Caco-2 (cell line): ENCODE measurements at places on chromosomes 11 and 22. TPM values are rescaled to one million over a fixed set of nuclear protein-coding genes. Genes with fewer than 3 reads are reported as not detected.

DNA sequence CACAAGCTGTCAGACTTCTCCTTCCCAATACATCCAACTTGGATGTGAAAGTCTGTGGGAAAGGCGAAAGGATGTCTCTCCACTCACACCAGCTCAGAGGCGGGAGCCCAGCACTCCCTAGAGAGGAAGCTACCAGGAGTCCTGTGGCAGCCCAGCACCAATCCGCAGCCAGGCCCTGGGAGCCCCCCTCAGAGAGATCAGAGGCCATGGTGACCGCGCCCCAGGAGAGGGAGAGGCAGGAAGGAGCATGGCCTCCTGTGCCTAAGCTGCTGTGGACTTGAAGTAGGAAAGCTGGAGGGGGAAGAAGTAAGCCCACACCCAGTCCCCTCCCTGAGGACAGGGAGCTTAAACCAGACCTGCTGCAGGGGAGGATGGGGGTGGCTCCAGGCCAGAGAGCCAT, 24.4 kb upstream of the IGSF9B start:
- no peak for DNase-seq
- no peaks in the 10 kb centered on the region for H3K4me1 ChIP-seq
- H3K4me3 ChIP-seq = no peak overlapping the region
- no peak overlapping the region for H3K27ac ChIP-seq
- peaks cover 4% of the 10 kb centered on the region for H3K27me3 ChIP-seq

OR52M1 gene
- total RNA-seq = not detected in 2 replicates

- H3K27me3 ChIP-seq = no peaks in the 10 kb centered on the region
- no peaks in the 10 kb centered on the region for H3K36me3 ChIP-seq
- no peak for DNase-seq
These were observed 52.1 kb upstream of the EIF3M start for GRCh38 chr11:32531528-32531927.

- peak overlapping the region; percentile 92 for H3K27ac ChIP-seq
- no peaks in the 10 kb centered on the region for H3K27me3 ChIP-seq
- peaks cover 23% of the 10 kb centered on the region for H3K4me1 ChIP-seq
- DNase-seq = peak; percentile 87
- H3K36me3 ChIP-seq = no peaks in the 10 kb centered on the region; the same call in 1 of the 2 replicates
These were observed 11.0 kb upstream of the PLAAT2 start for GRCh38 chr11:63573881-63574855.

DNA sequence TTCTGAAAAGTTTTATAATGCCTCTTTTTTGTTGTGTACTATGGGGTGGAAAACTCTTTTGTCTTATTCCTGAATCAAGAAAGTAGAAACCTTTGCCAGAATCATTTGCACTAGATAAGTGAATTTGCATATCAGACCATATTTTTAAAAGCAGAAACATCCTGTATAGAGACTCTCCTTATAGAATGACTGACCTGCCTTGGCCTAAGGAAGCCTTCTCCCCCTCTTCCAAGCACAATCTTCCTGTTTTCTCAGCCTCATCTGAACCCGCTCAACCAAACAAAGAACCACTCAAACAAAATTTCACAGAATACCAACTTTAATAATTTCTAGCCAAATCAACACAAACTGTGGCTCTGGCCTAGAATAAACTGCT, 60.3 kb downstream of the SIK3 start:
- peak overlapping the region; percentile 38 for H3K27ac ChIP-seq
- H3K27me3 ChIP-seq = no peaks in the 10 kb centered on the region
- DNase-seq = no peak
- H3K36me3 ChIP-seq = no peaks in the 10 kb centered on the region
- peaks cover 9% of the 10 kb centered on the region; the same call in 1 of the 2 replicates for H3K4me1 ChIP-seq

MIAT gene
- 0.30 and 0.41 TPM in 2 replicates for total RNA-seq

- H3K4me1 ChIP-seq = peaks cover 20% of the 10 kb centered on the region
- H3K36me3 ChIP-seq = no peaks in the 10 kb centered on the region
- no peak overlapping the region for H3K4me3 ChIP-seq
- H3K27me3 ChIP-seq = no peaks in the 10 kb centered on the region
These were observed 24.8 kb upstream of the EHF start for GRCh38 chr11:34595960-34596644.

- no peak overlapping the region for H3K4me3 ChIP-seq
- H3K27me3 ChIP-seq = no peaks in the 10 kb centered on the region
- peak overlapping the region; percentile 54 for H3K27ac ChIP-seq
These were observed 36.0 kb downstream of the ART5 start for GRCh38 chr11:3605771-3606203.

- no peak overlapping the region for H3K4me3 ChIP-seq
- DNase-seq = peak; percentile 77
- peaks cover 10% of the 10 kb centered on the region for H3K4me1 ChIP-seq
- no peak overlapping the region for H3K27ac ChIP-seq
These were observed 5.7 kb upstream of the INTS4 start for GRCh38 chr11:78000193-78000592.

DNA sequence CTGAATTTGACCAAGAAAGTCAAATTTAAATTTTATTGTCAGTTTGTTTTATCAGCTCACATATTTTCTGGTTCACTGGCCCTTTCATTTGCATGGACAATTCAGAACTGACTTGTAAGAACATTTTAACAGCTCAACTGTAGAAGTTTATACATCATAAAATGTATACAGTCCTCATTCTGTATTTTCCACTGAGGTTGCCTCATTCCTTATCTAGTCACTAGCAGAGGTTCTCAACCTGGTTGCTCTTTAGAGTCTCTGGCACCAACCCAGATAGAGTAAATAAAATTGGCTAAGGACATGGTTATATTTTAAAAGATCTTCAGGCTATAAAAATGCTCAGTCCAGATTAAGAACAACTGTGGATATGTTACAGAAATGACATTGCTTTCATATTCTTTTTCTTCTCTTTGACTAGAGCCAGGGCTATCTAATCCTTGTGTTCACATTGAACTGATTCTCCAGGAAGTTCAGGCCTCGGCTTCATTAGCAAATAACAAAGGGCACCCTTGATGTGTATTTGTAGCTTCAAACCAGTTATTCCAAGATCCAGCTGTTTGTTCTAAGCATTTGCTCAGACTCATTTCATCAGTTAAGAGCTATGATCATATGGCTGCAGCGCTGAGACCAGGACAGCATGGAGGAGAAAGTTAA, 782.5 kb downstream of the ETS1 start:
- peak overlapping the region; percentile 87 for H3K27ac ChIP-seq
- peaks cover 41% of the 10 kb centered on the region for H3K4me1 ChIP-seq
- H3K27me3 ChIP-seq = no peaks in the 10 kb centered on the region
- DNase-seq = peak; percentile 79
- no peaks in the 10 kb centered on the region for H3K36me3 ChIP-seq
- H3K4me3 ChIP-seq = no peak overlapping the region

TSGA10IP gene
- total RNA-seq = 0.79 TPM in 1 of 2 replicates, not detected in the other

- H3K27ac ChIP-seq = no peak overlapping the region
- H3K27me3 ChIP-seq = no peaks in the 10 kb centered on the region
- H3K4me1 ChIP-seq = no peaks in the 10 kb centered on the region
These were observed 2.7 kb downstream of the RFPL2 start for GRCh38 chr22:32202161-32202538.

- no peaks in the 10 kb centered on the region for H3K36me3 ChIP-seq
- no peaks in the 10 kb centered on the region for H3K27me3 ChIP-seq
- DNase-seq = no peak
- H3K4me1 ChIP-seq = no peaks in the 10 kb centered on the region
These were observed 886.9 kb upstream of the CCDC90B start for GRCh38 chr11:84173078-84173477.

DNA sequence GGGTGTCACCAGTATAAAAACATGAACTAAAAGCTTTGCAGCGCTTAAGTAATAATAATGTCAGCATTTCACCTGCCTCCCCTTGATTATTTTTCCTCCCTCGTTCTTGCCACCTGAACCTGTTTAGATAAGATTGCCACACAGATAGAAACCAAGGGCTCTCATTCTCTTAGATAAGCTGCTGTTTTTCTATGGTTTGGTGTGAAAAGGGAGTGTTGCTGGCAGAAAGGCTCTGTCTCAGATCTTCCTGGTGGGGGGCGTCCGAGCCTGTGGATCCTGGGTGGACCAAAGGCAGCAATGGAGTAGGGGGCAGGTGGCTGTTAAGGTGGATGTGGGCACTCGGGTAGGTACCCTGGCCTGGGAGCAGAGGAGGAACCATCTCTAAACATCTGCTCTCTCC, 147.5 kb downstream of the ST3GAL4 start:
- peaks cover 5% of the 10 kb centered on the region for H3K27me3 ChIP-seq
- no peak overlapping the region for H3K27ac ChIP-seq
- no peak for DNase-seq
- H3K4me1 ChIP-seq = no peaks in the 10 kb centered on the region
- no peaks in the 10 kb centered on the region for H3K36me3 ChIP-seq

- peak overlapping the region; percentile 86 for H3K4me3 ChIP-seq
- H3K4me1 ChIP-seq = no peaks in the 10 kb centered on the region; the same call in 1 of the 2 replicates
- H3K27ac ChIP-seq = peak overlapping the region; percentile 62
- DNase-seq = no peak
- no peaks in the 10 kb centered on the region for H3K27me3 ChIP-seq
These were observed 327 bp upstream of the MED17 start for GRCh38 chr11:93783765-93784144.

DNA sequence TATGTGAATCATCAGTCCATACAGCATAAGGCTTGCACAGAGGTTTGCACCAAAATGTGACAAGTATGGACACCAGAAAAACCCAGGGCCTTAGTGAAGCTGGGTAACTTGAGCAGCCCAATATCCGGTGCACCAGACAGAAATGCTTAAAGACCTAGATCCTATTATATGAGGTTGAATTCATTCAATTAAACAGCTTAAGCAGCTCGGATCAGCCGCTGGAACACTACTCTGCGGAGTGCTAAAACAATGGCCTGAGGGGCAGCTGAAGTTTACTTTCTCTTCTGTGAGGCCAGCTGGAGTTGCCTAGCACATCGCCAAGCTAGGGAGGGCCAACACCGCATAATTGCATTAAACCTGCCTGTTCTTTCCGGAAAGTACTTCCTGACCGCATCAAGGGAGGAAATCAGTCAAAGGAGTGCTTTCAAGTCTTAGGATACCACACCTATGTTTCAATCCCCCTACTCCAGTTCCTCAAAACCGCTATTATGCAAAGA, 17.0 kb upstream of the FAM181B start:
- H3K27me3 ChIP-seq = peaks cover 2% of the 10 kb centered on the region
- no peak overlapping the region for H3K27ac ChIP-seq
- H3K36me3 ChIP-seq = no peaks in the 10 kb centered on the region
- no peak overlapping the region for H3K4me3 ChIP-seq
- DNase-seq = no peak

GRCh38 chr22:36781656-36782627, 6.0 kb upstream of the IFT27 start:
- no peaks in the 10 kb centered on the region for H3K36me3 ChIP-seq
- DNase-seq = peak; percentile 84
- H3K27me3 ChIP-seq = no peaks in the 10 kb centered on the region
- H3K4me3 ChIP-seq = no peak overlapping the region
- no peaks in the 10 kb centered on the region for H3K4me1 ChIP-seq

GPHA2 gene
- not detected in 2 replicates for total RNA-seq

IGLL5 gene
- total RNA-seq = not detected in 2 replicates

APOL5 gene
- total RNA-seq = not detected in 2 replicates

NRIP3 gene
- 10.0 and 13.0 TPM in 2 replicates for total RNA-seq

DNA sequence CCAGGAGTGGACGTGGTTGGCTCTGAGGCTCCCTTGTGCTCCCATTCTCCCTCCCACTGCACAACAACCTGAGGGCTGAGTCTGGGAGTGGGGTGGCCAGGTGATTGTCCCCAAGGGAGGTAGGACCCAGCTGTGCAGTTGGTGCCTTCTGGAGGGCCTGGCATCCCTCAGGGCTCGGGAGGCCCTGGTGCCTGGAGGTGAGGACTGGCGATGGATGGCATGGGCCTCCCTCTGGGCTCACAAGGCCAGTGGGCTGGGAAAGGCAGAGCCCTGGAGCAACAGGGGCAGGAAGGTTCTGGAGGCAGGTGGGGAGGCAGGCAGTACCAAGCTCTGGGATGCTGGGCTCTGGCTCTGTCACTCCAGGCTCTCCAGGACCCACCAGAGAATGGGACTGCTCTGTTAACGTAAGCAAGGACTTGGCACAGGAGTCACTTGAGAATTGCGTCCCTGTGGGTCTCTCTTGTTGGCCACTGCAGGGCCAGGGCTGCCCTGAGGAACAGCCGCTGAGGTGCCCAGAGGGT, 114.2 kb downstream of the KCNQ1OT1 start:
- H3K4me3 ChIP-seq = no peak overlapping the region
- H3K27ac ChIP-seq = no peak overlapping the region
- no peaks in the 10 kb centered on the region for H3K4me1 ChIP-seq
- H3K36me3 ChIP-seq = no peaks in the 10 kb centered on the region

BAIAP2L2 gene
- total RNA-seq = 4.4 and 4.9 TPM in 2 replicates

DNA sequence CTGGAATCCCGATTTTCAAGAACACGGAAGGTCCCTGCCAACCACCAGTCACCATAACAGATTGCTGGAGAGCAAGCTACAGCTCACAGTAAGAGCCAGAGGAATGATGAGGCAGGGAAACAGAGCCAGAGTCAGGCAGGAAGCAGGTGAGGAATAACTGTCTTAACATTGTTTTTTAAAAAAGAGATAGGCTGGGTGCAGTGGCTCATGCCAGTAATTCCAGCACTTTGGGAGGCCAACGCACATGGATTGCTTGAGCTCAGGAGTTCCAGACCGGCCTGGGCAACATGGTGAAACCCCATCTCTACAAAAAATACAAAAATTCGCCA, 13.5 kb upstream of the CASTOR1 start:
- no peak overlapping the region for H3K4me3 ChIP-seq
- peak overlapping the region; percentile 29 for H3K27ac ChIP-seq
- no peak for DNase-seq
- peaks cover 22% of the 10 kb centered on the region for H3K4me1 ChIP-seq
- H3K27me3 ChIP-seq = no peaks in the 10 kb centered on the region

DNA sequence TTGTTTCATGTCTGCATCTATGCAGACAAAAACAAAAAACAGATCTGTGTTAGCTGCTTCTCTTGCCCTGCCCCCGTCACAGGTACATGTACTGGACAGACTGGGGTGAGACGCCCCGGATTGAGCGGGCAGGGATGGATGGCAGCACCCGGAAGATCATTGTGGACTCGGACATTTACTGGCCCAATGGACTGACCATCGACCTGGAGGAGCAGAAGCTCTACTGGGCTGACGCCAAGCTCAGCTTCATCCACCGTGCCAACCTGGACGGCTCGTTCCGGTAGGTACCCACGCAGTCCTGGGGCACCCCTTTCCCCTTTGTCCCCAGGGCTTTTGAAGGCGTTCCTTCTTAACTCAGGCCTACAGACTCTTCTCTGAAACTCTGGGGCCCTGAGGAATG, 45.2 kb downstream of the LRP5 start:
- H3K4me3 ChIP-seq = no peak overlapping the region
- no peak overlapping the region for H3K27ac ChIP-seq
- peaks cover 26% of the 10 kb centered on the region for H3K36me3 ChIP-seq
- H3K4me1 ChIP-seq = peaks cover 13% of the 10 kb centered on the region
- no peaks in the 10 kb centered on the region for H3K27me3 ChIP-seq

GRCh38 chr11:43021466-43021865, 290.3 kb upstream of the API5 start:
- no peaks in the 10 kb centered on the region for H3K36me3 ChIP-seq
- no peak overlapping the region for H3K4me3 ChIP-seq
- H3K27me3 ChIP-seq = no peaks in the 10 kb centered on the region
- H3K4me1 ChIP-seq = no peaks in the 10 kb centered on the region
- peak; percentile 39 for DNase-seq

GRCh38 chr11:65810046-65810868, 23.4 kb downstream of the OVOL1 start:
- peaks cover 21% of the 10 kb centered on the region for H3K4me1 ChIP-seq
- H3K27me3 ChIP-seq = no peaks in the 10 kb centered on the region
- no peak for DNase-seq
